ENCODE measurements at places on chromosomes 6 and 20. TPM values are rescaled to one million over a fixed set of nuclear protein-coding genes. Genes with fewer than 3 reads are reported as not detected.

Gene ETV7
- 0.18 TPM for polyA plus RNA-seq

DNA sequence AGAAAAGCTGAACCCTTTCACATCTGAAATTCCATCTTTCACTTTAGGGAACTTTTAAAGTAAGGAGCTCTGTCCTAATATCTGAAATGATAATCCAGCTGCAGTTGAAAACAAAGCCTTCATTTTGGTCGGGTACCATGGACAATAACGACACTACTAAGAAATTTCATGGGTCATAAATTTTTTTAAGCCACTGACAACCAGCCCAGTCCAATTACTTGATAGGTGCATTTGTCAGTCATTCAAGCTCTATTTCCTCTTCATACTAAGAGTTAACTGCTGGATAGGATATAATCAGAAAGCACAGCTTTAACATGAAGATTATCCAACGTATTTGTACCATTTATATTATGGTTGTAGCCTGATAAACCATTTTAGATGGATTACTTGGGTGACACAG is 52.5 kb downstream of the MMUT start:
- no peak for DNase-seq

Gene PRL
- not detected for polyA plus RNA-seq

DNA sequence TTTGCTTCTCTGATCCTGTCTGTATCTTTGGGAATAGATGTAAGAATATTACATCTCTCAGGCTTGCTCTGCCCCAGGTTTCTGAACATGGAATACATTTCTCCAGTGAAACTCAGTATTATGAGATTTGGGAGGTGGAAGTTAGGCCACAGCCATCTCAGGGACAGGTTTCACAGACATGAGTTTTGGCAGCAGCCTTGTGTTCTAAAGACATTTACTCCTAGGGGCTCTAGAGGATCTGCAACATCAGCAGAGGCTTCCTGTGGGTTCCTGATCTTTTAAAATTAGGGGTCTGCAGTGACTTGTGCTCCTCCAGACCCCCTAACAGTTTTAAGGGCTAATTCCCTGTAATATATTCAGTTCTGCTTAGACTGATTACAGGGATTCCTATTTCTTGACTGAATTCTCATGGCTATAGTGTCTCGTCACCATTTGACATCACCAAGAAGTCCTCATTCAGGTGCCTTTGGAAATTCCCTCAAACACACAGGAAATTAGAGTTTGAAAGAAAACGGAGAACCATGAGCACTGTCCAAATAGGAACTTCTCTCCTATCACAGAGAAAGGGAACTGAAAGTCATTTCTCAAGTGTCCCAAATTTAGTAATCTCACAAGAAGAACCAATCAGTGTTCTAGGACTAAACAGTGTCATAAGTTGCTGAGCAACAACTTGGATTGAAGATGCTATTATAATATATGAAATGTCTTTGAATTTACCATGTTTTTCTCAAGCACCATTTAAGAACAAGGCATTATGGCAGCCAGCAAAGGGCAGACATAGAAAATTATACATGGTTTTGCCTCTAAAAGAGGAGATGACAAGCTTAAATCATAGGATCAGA is 2.5 kb upstream of the HLA-DRA start:
- DNase-seq: no peak

Gene DEFB132
- polyA plus RNA-seq: not detected

- DNase-seq: peak; percentile 81
Measured at GRCh38 chr6:35016502-35017321, 124.4 kb downstream of the TCP11 start.

- no peak for DNase-seq
Measured at GRCh38 chr6:142929751-142930358, 15.1 kb downstream of the HIVEP2 start.

DNA sequence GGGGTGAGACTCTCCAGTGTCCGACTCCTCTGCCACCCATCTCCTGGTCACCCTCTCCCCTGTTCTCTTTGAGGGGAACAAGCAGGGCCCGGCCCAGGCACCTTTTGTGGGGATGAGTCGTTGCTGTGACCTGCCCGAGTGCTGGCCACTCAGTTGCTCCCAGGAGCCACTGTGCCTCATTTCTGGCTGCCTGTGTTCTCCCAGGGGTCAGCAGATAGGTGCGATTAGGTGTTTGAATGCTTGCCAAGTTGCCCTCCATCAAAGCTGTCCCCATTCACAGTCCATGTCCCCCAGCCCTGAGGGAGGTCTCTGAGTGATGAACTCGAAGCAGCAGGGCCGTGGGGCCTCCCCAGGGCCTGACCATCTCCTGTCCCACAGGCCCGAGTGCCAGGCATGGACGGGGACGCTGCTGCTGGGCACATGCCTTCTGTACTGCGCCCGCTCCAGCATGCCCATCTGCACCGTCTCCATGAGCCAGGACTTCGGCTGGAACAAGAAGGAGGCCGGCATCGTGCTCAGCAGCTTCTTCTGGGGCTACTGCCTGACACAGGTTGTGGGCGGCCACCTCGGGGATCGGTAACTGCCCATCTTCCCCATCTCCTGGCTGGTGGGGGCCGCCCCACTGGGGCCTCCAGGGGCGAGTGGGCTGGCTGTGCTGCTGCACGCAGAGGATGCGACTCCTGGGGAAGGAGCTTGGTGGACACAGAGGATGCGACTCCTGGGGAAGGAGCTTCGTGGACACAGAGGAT is 4.1 kb downstream of the SLC17A9 start:
- no peak for DNase-seq

DNA sequence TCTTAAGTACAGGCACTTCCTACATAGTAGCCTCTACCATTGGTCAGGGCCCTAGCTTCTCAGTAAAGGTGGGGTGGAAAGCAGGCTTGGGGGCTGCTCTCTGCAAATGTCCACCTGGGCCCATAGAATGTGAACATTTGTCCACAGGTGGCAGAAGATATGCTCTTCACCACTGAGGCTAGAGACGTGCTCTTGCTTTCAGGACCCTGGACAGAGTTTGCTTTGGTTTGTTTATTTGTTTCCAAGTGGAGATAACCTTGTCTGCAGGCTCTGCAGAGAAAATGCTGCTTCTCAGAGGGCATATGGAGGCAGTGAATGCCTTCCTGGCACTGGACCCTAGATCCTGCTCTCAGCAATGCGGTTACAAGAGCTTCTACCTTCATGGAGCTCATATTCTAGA is 129.0 kb downstream of the F13A1 start:
- no peak for DNase-seq

Gene SUMO4
- polyA plus RNA-seq: not detected

Gene GMPR
- 51.7 TPM for polyA plus RNA-seq

GRCh38 chr20:34636648-34637047 is 40.2 kb downstream of the PIGU start:
- DNase-seq: no peak

- no peak for DNase-seq
Measured at GRCh38 chr6:133286765-133287164, 45.6 kb downstream of the EYA4 start.

Gene OR2B6
- polyA plus RNA-seq: not detected
